ENCODE measurements at places on chromosomes 11 and 22.
A peak's percentile ranks its signal among the peaks of the same experiment; 100 is the strongest.

- no peak for DNase-seq
These were observed 632.9 kb upstream of the CADM1 start for GRCh38 chr11:116136987-116137674.

- DNase-seq: peak; percentile 60
These were observed 76.8 kb downstream of the C11orf58 start for GRCh38 chr11:16815047-16815767.

- no peak for DNase-seq
These were observed 42.0 kb upstream of the FIBIN start for GRCh38 chr11:26951809-26952515.

DNA sequence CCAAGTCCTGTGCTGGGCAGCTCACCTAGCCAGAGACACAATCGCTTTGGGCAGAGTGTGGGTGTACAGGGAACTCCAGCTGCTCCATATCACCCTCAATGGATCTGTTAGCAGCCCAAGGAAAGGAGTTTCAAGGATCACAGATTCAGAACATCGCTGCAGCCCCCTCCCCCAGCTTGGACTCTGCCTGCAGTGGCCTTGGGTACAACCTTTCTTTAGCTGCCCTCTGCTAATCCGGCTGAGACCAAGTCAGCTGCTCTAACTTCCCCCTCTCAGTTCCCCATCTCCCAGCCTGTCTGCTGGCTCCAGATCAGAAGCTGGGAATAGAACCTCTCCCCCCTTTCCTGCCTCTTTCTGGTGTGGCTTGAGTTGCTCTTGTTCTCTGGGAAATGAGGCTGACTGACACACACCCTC lies 1.3 kb downstream of the TMEM86A start:
- no peak for DNase-seq

GRCh38 chr22:28346308-28346707 lies 333.3 kb downstream of the TTC28 start:
- DNase-seq: no peak

- no peak for DNase-seq
These were observed 65.4 kb downstream of the MICAL2 start for GRCh38 chr11:12175694-12176241.
